AG10803 (cell line): ENCODE measurements at places on chromosomes 7 and 10.

DNA sequence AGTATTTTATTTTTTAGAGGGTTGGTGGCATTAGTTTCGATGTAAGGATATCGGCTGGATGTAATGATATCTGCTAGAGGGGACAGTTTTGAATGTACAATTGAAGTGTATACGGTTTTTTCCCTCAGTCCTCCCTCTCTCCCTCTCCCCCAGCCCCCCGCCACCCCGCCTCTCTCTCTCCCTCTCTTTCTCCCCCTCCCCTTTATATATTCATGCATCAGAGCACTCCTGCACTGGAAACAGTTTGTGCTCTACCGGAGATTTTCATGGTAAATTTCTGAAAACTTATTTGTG is 1.6 kb downstream of the GLCCI1 start:
- DNase-seq = no peak

GRCh38 chr7:99311702-99312101 is 14.0 kb upstream of the ARPC1A start:
- DNase-seq = no peak

GRCh38 chr10:61923950-61924274 is 22.4 kb downstream of the ARID5B start:
- DNase-seq = no peak

GRCh38 chr10:42985436-42986316 is 91.2 kb upstream of the RET start:
- DNase-seq = no peak

DNA sequence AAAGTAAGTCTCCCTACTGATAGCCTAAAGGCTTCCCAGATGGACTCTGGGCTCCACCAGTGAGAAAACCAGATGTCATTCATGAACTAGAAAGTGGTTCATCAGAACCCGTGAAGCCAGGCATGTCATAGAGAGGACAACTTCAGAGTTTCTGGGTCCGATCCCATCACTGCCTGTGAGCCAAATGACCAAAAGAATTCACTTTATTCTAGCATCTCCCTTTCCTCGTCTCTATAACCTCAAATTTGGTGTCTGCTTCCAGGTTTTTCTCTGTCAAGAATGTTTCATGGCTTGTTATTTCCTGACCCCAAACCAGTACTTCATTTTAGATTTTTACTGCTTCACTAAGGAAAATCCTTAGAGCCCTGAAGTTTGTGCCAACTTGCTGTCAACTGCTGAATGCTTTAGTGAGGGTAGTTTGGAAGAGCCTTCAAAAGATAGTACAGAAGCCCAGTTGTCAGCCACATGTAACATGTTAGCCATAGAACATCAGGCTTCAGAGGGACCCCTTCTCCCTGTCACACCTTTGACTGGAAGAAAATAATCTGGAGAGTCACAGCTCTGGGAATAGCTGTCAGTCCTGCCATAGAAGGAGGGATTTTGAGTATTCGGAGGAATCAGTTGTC is 34.0 kb downstream of the ITGB8 start:
- no peak for DNase-seq

GRCh38 chr7:114943953-114944744 is 22.3 kb downstream of the MDFIC start:
- no peak for DNase-seq

DNA sequence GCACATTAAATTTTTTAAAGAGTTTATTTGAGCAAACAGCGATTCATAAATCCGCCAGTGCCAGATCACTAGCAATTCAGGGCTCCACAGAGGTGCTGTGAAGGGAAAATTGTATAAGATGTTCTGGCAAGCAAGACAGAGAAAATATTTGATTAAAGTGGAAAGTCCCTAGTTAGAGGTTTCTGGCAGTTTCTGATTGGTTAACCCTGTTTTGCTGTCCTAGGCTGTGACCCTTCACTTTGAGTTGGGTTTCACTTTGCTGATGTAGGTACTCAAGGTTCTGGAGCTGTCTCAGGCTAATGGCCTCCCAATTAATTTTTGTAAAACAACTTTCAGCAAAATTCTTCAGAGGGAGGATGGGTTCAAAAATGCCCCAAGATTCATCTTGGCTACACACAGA is 79.4 kb upstream of the NXPH1 start:
- no peak for DNase-seq

DNA sequence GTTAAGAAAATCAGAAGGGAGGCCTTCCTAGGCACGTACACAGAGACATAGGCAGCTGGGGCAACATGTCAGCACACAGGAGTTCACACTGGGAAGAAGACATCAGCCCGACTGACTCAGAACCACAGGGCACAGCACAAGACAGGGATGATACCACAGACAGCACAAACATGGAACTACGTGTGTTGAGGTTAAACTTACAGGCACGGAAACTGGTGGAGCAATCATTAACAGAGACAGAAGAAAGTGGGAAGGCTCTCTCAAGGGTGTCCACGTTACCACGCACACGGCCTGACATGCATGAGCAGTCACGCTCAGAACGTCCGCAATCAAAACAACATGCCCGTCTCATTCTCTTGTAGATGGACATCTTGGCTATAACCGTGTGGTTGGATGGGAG is 636.4 kb downstream of the KCNMA1 start:
- no peak for DNase-seq

DNA sequence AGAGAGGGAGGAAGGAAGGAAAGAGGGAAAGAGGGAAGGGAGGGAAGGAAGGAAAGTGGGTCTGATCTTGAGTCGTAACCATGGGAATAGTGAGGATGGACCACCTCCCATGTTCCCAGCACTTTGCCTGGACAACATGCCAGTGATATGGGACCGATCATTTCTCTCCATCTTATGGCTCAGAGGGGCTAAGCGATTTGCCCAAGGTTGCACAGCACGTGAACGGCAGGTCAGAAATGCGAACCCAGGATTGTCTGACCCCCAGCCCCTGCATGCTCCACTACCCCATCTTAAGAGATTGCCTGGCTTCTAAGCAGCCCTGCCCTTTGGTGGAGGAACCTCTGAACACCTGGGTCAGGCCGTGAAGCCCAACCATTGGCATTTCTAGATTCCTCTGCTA is 109.0 kb upstream of the CARD11 start:
- no peak for DNase-seq

GRCh38 chr10:6119423-6119822 is 30.6 kb downstream of the RBM17 start:
- no peak for DNase-seq

GRCh38 chr7:68376131-68376661 is 1222.1 kb upstream of the AUTS2 start:
- peak; percentile 7 for DNase-seq

DNA sequence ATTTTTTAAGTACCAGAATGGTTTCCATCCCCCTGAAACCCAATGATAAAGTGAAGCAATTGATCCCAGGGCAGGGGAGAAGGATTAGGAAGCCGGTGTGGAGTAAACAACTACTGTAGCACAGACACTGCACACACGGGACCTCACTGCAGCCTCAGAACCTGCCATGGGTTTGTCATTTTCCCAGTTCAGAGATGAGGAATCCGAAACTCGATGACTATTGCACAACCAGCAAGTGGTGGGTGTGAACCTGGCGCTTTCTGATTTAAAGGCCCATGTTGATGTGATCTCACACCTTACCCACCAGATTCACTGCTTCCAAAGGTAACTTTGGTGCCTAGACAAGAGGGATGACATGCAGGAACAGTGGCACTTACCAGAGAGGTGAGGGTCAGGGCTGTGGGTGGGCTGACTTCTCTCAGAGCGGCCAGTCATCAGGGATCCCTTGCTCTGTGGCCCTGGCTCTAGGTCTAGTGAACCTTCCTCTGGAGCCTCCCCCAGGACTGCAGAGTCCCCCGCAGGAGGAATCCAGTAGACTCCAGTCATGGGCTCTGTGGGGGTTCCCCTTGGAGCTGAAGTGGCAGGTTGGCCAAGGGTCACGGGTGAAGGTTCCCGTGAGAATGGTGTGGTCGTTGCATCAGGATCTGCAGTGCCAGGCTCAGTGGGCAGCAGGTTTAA is 62.8 kb downstream of the PKD1L1 start:
- no peak for DNase-seq

- peak; percentile 94 for DNase-seq
These were observed 119.1 kb upstream of the JCAD start for GRCh38 chr10:30178356-30178964.

DNA sequence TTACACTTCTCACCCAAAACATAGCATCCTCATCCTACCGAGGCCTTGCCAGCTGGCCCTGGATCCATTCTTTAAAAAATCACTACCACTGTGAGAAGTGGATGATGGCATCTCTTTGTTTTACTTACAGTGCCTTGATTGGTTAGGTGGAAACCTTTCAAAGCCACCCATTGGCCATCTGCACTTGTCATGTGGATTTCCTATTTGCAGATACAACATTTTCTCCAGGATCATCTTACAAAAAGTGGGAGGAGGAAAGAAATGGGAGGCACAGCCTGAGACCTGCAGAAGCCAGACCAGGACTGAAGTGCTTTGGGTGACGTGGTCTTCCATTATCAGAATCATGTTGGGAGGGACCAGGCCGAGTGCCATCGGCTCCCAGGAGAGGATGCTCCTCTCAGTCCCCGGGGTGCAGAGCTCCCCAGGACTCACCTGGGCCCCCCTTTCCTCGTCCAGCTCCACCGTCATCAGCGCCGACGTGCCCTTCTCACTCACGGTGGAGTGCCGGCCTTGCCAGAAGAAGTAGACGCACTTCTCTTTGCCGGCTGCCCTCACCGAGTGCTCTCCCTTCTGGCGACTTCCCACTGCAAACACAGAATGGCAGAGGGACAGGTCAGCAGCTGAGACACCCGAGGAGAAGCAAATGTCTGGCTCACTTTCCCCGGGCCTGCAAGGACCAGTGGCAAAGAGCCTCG is 161.2 kb downstream of the SVIL start:
- no peak for DNase-seq

DNA sequence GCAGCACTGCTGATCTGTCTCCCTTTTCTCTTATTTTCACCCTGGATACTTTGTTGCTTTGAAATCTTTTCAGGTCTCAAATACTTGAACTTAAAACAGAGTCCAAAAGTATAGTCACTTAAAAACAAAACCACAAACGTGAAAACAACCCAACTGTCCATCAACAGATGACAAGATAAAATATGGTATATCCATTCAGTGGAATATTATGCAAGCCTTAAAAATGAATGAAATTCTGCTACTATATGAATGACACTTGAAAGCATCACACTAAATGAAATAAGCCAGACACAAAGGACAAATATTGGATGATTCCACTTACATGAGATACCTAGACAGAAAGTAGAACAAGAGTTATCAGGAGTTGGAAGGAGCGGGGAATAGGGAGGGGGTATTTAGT is 44.7 kb upstream of the EFCAB10 start:
- no peak for DNase-seq

GRCh38 chr7:29623973-29624372 is 60.3 kb downstream of the PRR15 start:
- no peak for DNase-seq

- peak; percentile 66 for DNase-seq
These were observed 23.2 kb downstream of the CALCR start for GRCh38 chr7:93551063-93551895.

- DNase-seq = no peak
These were observed 102.6 kb downstream of the GLI3 start for GRCh38 chr7:42134276-42134876.

- peak; percentile 43 for DNase-seq
These were observed 111.9 kb downstream of the ATXN7L1 start for GRCh38 chr7:105764506-105764905.

- no peak for DNase-seq
These were observed 534.2 kb upstream of the C7orf33 start for GRCh38 chr7:148056406-148056805.

DNA sequence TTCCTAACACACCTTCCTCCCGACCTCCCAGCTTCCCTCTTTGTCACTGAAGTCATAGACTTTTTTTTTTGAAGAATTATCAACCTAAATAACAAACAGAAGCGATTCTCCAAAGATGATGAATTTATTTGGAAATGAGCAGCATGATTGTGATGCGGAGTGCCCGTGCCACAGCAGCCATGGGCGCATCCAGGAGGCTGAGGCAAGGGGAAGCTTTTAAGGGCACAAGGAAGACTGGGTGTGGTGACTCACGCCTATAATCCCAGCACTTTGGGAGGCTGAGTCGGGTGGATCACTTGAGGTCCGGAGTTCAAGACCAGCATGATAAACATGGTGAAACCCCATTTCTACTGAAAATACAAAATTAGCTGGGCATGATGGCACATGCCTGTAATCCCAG is 16.2 kb upstream of the GIMAP8 start:
- no peak for DNase-seq

GRCh38 chr10:15482156-15482555 is 111.1 kb upstream of the FAM171A1 start:
- peak; percentile 84 for DNase-seq

DNA sequence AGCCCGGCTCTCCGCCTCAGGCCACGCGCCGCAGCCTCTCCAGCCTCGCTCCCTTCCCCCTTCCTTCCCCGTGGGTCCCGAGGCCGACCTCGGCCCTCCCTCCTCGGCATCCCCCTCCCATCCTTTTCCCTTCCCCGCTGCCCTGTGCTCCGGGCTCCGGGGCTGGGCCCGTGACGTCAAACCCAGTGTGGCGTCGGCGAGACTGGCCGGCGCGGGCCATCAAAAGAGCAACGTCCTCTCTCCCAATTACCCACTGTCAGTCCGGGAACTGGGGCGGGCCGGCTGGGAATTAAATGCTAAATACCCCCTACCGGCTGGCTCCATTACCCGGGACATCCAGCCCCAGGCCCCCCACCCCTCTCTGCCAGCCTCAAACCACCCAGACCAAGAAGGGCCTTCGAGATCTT is 2.6 kb upstream of the GATA3 start:
- no peak for DNase-seq

DNA sequence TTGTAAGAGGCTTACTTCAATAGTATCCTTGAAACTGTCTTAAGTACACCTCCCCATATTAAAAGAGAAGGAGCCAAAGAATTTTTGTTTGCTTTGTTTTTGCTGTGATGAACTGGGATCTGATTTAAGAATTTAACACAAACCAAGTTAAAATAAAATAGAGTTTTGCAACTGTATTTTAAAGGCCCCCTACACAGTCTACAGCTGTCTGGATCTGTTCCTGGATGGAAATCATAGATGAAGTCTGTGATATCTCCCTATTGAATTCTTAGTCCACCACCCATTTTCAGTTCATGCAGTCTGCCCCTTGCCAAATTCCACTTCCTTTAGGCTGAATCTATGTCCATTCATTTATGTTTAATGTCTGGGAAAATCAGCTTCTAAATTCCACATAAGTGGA is 169.8 kb upstream of the MEOX2 start:
- DNase-seq = no peak
